ENCODE measurements at places on chromosomes 12 and 14.

DNA sequence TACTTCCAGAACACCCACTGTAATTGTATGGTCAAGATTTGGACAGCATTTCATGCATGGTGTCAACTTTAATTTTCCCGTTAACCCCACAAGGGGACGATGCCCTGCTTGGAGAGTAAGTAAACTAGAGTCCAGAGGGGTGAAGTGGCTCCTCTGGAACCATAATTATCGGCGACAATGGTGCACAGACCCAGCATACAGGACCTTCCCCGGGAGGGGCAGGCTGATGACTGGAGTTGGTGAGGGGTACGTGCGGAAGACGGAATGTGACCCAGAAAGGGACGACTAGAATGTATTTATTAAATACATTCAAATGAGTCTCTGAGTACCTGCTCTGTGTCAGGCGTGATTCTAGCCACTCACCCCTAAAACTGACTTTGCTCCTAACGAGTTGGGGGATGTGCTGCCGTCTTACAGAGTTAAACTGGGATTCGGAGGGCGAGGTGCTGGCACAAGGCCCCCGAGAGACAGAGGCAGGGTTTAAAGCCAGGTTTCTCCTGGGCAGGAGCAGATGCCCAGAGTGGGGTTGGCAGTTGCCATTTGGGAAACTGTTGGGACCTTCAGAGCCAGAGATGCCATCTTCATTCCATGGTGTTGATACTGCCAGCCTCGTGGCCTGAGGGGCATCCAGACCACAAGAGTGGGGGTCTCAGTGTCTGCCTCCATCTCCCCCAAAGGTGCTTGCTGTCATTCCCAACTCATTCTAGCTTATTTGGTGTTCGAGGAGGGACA lies 10.9 kb downstream of the RTL1 start:
- DNase-seq, result no peak

DNA sequence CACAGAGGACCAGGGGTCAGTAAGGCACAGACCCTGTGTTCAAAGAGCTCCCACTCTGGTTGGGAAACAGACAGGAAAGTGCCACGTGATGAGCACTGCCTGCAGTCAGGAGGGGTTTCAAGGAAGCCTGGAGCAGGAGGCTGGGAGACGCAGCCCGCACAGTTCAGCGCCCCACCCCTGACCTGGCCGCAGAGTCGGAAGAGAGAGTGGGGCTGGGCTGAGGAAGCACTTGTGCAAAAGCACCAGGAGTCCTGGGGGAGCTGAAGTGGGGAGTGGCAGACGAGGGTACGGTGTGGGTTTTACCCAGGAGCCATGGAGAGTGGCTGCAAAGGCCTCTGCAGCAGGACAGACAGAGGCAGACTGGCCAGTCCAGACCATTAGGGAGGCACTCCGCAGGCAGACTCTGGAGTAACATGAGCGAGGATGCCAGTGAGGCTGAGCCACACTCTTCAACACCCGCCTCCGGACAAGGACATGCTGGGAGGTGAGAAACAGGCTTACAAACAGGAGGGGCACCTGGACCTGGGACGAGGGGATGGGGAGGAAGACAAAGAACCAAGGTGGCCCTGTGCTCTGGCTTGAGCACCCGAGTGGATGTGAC lies 85.7 kb upstream of the GPR68 start:
- no peak for DNase-seq

GRCh38 chr14:33679025-33679424 lies 271.8 kb downstream of the EGLN3 start:
- DNase-seq, result no peak

GRCh38 chr12:21308785-21309184 lies 25.9 kb downstream of the SLCO1A2 start:
- DNase-seq, result no peak

- no peak for DNase-seq
Observed at GRCh38 chr12:115132905-115133304, 448.9 kb upstream of the TBX3 start.

DNA sequence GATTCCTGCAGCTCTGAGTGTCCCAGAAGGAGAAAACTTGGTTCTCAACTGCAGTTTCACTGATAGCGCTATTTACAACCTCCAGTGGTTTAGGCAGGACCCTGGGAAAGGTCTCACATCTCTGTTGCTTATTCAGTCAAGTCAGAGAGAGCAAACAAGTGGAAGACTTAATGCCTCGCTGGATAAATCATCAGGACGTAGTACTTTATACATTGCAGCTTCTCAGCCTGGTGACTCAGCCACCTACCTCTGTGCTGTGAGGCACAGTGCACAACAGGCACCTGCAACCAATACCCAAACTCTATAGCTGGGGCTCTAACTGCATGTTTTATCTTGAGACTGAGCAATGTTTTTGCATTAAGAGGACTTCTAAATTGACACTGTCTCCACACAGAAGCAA lies 379.2 kb upstream of the OR4E1 start:
- no peak for DNase-seq

- DNase-seq, result no peak
Observed at GRCh38 chr14:70361893-70362292, 2.4 kb upstream of the COX16 start.

DNA sequence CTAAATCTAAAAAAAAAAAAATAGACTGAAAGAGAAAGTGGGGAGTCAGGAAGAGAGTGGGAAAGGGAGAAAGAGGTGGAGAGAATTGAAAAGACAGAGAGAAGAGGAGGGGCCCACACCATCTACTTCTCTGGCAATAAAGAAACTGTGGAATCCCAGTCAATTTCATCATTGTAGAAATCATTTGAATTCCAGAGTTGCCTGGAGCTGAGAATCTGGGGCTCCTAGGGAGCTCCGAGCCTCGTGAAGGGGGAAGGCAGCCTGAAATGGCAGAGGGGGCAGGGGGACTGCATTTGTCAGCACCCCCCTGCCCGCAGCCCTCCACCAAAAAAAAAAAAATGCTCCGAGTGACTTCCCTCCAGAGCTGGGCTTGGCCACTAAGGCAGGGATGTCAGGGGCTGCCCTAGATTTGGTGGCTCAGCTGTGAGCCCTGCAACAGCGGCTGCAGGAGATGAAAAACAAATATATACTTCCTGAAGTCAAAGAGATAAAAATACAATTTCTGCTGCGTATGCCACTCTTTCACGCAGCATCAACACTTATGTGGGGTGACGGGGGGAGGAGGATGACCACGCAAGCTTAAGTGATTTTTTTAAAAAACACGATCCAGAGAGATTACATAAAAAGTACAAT lies 80.5 kb downstream of the BCL11B start:
- no peak for DNase-seq

DNA sequence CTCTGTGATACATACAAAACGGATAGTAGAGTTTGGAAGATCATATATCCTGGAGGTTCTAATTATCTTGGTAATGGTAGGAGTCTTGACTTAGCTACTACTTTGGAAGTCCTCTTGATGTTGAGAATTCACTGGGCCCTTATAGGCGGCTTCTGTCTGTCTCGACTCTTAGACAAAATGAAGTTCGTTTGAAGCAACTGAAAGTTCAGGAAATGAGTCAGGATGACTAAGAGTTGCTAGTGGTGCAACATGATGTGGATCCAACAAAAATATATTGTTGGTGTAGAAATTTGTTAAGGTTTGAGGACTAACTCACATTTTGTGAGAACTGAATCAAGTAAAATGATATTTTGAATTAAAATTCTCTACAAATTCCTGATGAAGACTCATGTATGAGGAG lies 272.7 kb downstream of the AEBP2 start:
- DNase-seq, result peak; percentile 16

- DNase-seq, result no peak
Observed at GRCh38 chr12:70842136-70842535, 78.4 kb downstream of the PTPRR start.

DNA sequence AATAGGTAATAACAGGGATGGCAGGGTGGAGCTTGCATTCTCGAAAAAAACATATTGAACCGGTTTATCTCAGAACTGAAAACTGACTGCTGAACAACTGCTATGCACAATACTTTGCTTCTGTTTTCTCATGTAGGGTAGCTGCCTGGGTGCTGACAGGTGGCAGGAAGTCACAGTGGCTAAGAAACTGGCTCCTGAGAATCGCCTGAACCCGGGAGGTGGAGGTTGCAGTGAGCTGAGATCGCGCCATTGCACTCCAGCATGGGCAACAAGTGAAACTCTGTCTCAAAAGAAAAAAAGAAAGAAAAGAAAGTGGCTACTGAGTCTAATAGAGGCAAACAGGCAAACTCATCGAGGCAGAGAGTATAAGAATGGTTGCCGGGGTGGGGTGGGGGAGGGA lies 113.1 kb downstream of the CCDC60 start:
- DNase-seq, result no peak

DNA sequence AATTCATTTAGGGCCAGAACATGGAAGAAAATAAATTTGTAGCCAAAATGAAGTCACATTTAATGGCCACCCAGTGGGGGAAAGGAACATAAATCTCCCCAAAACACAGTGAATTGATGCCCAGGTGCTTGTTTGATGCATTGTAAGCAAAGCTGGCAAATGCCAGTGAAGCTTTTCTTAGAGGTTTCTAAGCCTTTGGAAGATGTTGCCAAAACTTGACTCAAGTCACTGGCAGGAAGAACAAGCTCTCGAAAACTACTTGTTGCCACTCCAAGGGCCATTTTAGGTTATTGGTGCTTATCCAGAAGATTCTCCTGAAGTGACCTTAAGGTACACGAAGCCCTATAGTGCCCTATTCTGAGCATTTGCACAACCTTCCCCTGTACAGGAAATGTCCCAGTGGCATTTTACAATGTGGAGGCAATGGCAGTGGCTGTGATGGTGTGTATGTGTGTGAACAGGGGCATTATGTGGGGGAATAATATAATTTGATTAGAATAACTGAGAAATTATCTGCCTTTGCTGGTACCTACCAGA lies 89.5 kb upstream of the NOVA1 start:
- no peak for DNase-seq

DNA sequence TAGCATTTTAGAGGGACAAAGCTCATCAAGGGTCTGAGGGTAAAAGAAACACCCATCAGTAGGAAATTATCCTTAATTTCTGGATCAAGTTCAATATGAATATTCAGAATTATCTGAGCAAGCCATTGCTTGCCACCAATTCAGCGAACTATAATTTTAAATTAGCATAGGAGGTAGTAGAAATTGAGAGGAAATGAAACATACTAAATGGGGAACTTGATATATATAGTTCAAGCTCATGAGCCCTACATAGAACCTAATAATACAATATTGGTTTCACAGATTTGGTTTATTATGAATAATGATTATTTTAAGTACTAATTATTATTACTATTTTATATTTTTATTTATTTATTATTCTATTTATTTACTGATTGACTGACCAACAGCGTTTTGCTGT lies 42.1 kb upstream of the GXYLT1 start:
- DNase-seq, result peak; percentile 47

DNA sequence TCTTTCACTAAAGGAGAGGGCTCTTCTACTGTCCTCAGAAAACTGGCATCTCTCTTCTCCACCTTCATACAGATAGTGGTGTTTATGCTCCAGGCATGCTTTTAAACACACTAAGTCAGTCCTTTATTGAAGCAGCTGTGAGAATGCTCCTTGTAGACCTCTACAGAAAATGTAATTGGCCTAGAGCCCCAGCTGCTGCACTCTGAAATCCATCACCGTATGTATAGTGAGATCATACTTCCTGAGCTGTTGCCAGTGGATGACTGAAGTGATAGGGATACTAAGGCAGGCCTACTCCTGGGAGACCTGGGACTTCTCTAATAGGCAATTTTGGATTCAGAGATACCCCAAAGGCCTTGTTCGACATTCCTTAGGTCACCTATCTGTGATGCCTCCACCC lies 535.4 kb downstream of the RPS29 start:
- DNase-seq, result no peak

DNA sequence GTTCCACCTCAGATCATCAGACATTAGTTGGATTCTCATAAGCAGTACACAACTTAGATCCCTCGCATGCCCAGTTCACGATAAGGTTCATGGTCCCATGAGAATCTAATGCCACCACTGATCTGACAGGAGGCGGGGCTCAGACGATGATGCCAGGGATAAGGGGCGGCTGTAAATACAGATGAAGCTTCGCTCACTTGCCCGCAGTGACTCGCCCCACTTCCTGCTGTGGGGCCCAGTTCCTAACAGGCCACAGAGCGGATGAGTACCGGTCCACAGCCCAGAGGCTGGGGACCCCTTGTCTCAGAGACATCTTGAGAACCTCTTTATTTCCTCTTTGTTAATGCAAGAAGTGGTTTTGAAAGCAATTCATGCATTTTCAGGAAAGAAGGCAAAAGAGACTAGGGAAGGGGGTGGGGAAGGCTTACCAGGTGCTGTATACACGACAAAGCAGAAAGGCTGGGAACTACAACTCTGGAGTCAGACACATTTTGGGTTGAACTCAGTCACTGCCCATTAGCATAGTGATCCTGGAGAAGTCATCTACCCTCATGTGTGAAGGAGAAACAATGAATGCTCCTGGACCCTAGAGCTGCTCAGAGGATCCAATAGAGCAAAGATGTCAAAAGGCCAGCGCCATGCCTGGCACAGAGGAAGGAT lies 68.7 kb downstream of the EID3 start:
- peak; percentile 41 for DNase-seq

DNA sequence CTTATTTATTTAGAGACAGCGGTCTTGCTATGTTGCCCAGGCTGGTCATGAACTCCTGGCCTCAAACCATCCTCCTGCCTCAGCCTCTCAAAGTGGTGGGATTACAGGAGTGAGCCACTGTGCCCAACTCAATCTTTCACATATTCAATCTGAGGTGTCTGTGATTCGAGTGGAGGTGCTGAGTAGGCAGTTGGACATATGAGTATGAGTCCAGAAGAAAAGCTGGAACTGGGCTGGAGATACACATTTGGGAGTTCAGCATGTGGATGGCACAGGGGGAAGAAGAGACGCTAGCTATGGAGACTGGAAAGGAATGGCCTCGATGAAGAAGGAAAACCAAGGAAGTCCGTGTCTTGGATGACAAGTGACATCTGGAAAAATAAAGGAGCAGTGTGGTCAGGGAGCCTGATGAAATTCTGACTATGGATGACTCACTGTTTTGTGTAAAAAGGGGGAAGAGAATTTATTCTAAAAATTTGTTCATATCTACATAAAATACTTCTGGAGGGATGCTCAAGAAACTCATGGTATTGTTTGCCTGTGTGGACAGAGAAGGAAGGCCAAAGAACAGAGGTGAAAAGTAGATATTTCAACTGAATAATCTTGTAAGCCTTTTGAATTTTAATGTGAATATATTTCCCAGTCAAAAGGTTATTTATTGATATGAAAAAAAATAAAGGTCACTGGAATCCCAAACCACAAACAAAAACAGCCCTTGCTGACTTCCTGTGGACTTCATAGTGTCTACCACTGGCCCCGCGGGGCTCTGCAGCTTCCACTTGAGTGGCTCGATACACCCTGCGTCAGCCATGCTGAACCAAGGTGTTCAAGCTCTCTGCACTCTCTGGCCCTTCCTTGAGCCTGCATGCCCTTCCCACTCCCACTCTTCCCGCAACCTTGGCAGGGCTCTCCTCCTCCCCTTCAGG lies 8.9 kb upstream of the LTA4H start:
- DNase-seq, result peak; percentile 71

- DNase-seq, result peak; percentile 7
Observed at GRCh38 chr14:68514608-68515194, 278.2 kb downstream of the ZFP36L1 start.

- no peak for DNase-seq
Observed at GRCh38 chr12:50251619-50252252, 31.6 kb downstream of the LIMA1 start.
